ENCODE measurements at places on chromosomes 3 and 15. TPM values are rescaled to one million over a fixed set of nuclear protein-coding genes. Genes with fewer than 3 reads are reported as not detected.

DNA sequence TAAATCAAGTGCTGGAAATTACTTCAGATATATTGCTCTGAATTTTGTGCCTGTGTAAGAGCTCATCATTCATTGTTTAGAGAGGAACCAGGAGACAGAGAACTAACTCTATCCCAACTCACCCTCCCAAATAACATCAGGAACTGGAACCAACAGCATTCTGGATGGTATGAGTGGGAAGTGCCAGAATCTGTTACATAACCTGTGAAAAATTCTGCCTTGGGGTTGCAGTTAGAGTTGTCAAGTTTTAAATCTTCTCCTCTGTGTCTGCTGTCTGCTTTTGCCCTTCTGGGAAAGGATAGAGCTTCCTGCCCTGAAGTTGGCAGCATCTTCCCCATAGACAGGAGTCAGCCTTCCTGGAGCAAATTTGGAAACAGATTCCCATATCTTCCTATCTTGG is 41.2 kb downstream of the TIMP4 start:
- DNase-seq = no peak

DNA sequence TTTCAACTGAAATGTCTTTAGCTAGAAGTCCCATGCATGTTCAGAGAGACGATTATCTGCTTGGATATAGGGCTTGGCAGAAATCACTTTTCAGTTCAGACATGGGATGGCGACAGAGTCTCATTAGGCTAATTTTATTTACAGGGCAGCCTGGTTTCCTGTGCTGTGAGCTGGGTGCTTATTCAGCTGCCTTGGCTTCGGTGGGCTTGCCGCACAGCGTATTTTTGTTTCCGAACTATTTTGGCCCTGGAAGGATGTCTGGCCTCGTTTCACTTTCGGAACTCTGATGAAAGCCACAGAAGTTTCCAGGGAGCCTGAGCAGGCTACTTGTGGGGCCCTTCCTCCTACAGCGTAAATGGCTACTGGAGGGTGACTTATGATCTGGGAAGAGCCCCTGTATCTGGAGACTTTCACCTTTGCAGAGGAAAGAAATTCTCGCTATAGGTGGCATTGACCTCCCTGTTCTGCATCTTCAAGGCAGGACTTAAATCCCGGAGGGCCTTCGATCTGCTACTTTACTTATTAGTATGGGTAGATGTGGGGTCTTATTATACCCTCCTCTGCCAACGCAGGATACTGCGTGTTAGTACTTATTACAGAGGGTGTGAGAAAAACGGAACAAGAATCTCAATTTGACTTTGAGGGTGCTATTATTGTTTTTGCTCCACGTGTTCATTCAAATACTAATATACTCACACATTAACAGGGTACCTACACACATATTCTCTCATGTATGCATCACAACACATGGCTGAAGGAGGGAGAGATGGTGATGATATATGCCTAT is 364.0 kb upstream of the RBMS3 start:
- peak; percentile 32 for DNase-seq

- no peak for DNase-seq
Observed at GRCh38 chr3:46960081-46960701, 16.4 kb downstream of the CCDC12 start.

GRCh38 chr3:138314751-138315150 is 14.9 kb downstream of the NME9 start:
- no peak for DNase-seq

DNA sequence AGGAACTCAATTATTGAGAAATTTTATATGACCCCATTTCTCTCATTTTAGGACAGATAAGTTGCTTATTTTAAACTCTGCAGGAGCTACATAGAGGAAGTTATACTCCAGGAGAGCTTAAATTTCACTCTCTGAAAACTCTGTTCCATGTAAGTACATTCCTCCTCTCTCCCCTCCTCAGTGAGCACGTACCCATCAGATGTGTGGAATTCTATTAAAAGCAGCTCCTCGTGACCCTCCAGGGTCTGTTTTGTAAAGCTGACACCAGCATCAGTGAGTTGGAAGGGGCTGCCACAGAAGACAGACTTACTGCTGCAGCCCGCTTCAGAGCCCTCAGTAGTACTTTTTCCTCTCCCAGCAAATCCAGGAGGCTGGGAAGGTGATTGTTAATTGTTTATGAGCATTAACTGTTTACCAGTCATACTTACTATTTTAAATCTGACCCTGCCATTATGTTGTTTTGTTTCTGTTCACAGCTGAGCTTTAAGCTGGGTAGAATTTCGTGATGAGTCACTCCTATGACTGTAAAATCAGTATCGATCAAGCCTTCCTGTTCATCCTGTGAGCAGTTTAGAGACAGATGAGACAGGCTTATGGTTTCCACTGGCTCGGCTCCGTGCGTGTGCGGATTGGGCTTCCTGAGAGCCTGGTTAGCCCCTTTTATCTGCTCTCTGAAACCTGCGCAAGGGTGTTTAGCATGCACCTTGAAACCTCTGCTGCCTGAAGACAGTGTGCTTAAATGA is 20.4 kb downstream of the IGF1R start:
- no peak for DNase-seq

DNA sequence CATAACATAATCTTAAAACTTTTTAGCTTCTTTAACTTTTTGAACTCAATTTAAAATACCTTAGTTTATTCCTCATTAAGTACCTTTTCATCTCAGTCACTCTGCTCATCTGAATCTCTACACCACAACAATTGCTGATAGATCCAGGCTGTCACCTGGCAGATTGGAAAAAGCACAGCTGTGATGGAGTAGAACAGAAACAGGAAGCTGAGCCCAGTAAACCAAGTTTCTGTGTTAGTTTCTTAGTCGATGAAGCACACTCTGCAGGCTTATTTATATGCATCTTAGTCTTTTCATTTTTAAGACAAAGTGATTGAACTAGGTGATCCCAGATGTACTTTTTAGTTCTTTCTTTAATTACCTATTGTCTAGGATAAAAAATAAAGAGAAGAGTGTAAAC is 1398.0 kb upstream of the ALCAM start:
- no peak for DNase-seq

- DNase-seq = no peak
Observed at GRCh38 chr3:141178551-141178950, 53.1 kb upstream of the PXYLP1 start.

- no peak for DNase-seq
Observed at GRCh38 chr3:62090066-62090465, 283.3 kb downstream of the FEZF2 start.

GRCh38 chr3:56974247-56974930 is 86.1 kb upstream of the SPATA12 start:
- no peak for DNase-seq

- DNase-seq = no peak
Observed at GRCh38 chr3:120567370-120568201, 28.6 kb upstream of the NDUFB4 start.

DNA sequence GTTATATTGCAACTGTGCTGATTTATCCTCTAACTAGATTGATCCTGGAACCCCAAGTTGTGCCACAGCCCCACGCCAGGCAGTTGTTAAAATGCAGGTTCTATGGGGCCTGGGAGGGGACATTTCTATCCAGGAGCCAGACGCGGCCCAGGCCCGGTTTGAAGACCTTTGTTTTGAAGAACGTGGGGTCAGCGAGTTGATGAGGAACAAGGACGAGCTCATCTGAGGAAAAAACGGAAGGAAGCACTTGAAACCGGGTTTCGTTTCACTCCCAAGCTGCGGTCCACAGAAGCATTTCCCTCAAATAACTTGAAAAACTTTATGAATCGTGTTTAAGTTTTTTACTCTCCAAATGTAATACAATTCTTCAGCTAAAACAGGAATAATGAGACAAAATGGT is 76.4 kb downstream of the CHSY1 start:
- DNase-seq = no peak

DNA sequence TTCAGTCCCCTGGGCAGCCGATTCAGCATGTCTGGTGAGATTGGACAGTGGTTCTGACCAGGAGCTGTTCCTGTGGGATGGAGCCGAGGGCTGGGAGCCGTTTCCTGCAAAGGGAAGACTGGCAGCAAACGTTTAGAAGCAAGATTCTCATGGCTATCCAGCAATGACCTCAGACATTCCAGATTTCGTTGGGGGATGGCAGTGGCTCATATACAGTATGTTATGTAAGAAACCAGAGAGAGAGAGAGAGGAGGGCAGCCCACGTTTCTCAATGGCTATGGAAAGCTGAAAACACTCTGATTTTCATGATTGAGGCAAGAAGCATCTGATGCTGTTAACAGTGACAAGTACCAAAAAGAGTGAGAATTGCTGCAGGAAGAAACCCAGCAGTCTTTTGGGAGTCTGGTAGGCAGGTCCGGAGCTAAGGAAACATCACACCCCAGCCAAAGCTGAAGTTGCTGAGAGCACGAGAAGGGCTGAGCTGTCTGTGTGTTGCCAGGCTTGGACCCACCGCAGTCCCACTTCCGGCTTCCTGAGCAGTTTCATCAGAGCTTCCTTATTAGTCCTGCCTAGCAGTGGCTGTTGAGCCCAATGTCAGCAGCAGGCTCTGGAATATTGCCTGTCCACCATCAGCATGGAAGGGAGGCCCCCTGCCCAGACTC is 25.6 kb upstream of the VPS8 start:
- no peak for DNase-seq

GRCh38 chr3:58107597-58107996 is 99.4 kb downstream of the FLNB start:
- DNase-seq = no peak

GRCh38 chr15:41483519-41483918 is 10.2 kb upstream of the ITPKA start:
- DNase-seq = no peak

DNA sequence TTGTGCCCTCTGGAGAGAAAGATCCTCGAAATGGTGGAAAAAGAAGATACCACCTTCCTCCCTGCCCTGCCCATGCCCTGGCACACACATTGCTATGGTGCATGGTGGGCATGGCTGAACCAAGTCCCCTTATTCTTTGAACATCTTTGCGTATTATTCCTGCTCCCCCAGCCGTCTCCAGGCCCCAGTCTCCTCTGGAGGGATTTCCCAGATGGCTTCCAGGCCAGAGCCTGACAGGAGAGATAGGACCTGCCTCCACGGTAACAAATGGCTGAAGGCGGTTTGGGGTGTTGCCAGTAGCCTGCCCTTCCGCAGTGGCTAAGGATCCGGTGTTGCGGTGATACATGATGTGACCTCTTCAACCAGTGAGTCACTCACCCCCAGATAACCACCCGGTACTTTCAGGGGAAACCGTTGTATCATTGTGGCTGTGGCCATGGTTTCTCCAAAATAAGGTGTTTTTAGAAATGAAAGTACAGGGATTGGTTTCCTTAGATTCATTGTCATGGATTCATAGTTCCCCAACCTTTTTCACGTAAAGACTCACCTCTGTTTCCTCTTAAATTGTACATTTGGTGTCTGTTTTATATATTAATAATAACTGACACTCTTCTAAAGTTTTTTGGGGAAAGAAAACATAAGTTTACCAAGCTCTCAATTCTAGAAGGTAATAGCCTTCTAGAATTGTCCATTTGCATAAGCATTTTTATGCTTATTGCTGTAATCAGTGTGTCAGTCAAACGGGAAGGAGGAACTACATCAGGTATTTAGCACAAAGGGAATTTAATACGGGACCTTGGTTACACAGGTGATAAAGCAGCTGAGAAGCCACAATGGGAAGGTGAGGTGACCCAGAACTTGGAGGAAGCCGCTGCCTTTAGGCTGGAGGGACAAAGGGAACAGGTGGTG is 25.9 kb downstream of the SMAD3 start:
- peak; percentile 57 for DNase-seq

GRCh38 chr3:32384938-32385337 is 6.7 kb upstream of the CMTM7 start:
- DNase-seq = no peak

GRCh38 chr3:61117045-61117898 is 134.0 kb downstream of the FHIT start:
- no peak for DNase-seq

Gene IMPG2
- 0.08 TPM for total RNA-seq

Gene CCDC39
- total RNA-seq = not detected

Gene ZNF774
- 13.7 TPM for total RNA-seq

Gene ERICH6
- total RNA-seq = not detected

Gene CCR3
- total RNA-seq = not detected

Gene ZNF35
- total RNA-seq = 6.6 TPM

Gene SPCS1
- 95.6 TPM for total RNA-seq

Measured in colonic mucosa (tissue), 4 donors.